ENCODE measurements at places on chromosomes 11 and 22. TPM values are rescaled to one million over a fixed set of nuclear protein-coding genes. Genes with fewer than 3 reads are reported as not detected.

Gene ACER3
- total RNA-seq: 20.0 TPM

Gene BET1L
- total RNA-seq: 14.3 TPM

Gene BAIAP2L2
- total RNA-seq: 0.25 TPM

Gene CLDN5
- 793 TPM for total RNA-seq

Gene PATE2
- 0.13 TPM for total RNA-seq

Gene SIDT2
- 12.1 TPM for total RNA-seq

Gene TMA7B
- not detected for total RNA-seq

Gene SUSD2
- total RNA-seq: 0.26 TPM

Gene ROM1
- total RNA-seq: 2.9 TPM

Gene DEFB131B
- total RNA-seq: not detected

Gene POU2F3
- total RNA-seq: 0.13 TPM

Gene NOX4
- 81.8 TPM for total RNA-seq

Gene ALX4
- not detected for total RNA-seq

Gene DNHD1
- total RNA-seq: 1.3 TPM

Gene PACSIN3
- total RNA-seq: 16.2 TPM

Gene HOATZ
- not detected for total RNA-seq

Gene SEZ6L
- total RNA-seq: not detected

Gene APOA5
- total RNA-seq: not detected

Gene SLC22A8
- total RNA-seq: not detected

Gene FAM180B
- not detected for total RNA-seq

Gene ST14
- total RNA-seq: under 0.01 TPM

Gene HEPN1
- not detected for total RNA-seq

Gene CDC45
- 8.2 TPM for total RNA-seq

Gene ACR
- under 0.01 TPM for total RNA-seq

Gene BLID
- 0.39 TPM for total RNA-seq

Gene PARVA
- total RNA-seq: 25.5 TPM

Gene RGL4
- total RNA-seq: not detected

Gene CNTF
- total RNA-seq: 1.2 TPM

Gene LRRC10B
- total RNA-seq: not detected

Gene FGF19
- not detected for total RNA-seq

Data from dermis microvascular lymphatic vessel endothelial cell (primary cell).